ENCODE measurements at places on chromosomes 1 and 21.

GRCh38 chr1:228868731-228869024, 133.4 kb downstream of the RHOU start:
- DNase-seq: no peak

- no peak for DNase-seq
Measured at GRCh38 chr1:43522431-43522775, 8.3 kb upstream of the PTPRF start.

- DNase-seq: no peak
Measured at GRCh38 chr1:170176772-170177171, 31.0 kb downstream of the NTMT2 start.

DNA sequence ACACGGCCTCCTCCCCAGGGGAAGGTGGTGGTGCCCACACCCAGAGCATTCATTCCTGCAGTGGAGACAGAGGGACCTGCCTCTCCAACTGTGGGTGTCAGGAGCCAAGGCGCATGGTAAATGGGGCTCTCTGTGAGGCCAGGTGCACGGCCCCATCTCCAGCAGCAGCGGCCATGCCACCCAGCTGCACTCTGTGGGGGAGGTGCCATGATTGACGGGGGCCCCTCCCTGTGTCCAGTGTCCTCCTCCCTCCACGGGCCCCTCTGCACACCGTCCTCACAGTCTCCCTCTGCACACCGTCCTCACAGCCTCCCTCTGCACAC, 83.6 kb upstream of the COL6A1 start:
- DNase-seq: no peak

DNA sequence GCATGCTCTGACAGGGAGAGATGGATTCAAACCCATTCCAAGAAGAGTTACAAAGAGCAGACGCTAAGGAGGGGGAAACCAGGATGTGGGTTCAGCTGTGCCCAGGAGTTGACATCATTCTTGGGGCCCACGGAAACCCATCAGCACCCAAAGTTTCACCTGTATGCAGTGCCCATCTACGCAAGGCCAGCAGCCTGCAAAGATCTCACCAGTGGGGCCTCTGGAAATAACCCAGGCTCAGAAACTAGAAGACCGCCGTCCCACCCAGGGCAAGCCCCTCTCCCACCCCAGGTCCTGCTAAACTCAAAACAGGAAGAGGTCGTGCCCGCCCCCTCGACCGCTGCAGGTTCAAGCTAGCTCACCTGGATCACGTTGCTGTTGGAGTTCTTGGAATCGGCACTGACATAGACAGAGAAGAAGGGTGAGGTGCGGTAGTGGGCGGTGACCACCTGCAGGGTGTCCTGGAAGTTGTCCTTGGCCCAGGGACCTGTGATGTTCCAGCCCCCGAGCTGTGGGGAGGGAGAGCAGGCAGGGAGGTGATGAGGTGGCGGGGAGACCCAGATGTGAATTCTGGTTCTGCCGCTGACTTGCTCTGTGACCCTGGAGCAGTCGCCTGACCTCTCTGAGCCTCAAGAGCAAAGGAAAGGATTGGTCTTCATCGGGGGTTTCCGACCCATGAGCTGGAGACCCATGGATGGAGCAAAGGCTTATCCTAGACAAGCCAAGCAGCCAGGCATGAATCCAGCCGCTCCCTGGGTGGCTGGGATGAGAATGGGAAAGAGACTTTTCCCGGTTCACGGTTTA, 31.7 kb downstream of the ECE1 start:
- DNase-seq: no peak

GRCh38 chr1:207810606-207811295, 58.9 kb downstream of the CD46 start:
- no peak for DNase-seq

- no peak for DNase-seq
Measured at GRCh38 chr1:241343956-241344355, 13.0 kb downstream of the RGS7 start.

GRCh38 chr1:93723110-93723509, 41.5 kb upstream of the BCAR3 start:
- DNase-seq: no peak

- DNase-seq: no peak
Measured at GRCh38 chr21:42125571-42126544, 54.7 kb downstream of the UMODL1 start.

GRCh38 chr1:209657140-209657879, 5.1 kb upstream of the LAMB3 start:
- no peak for DNase-seq

DNA sequence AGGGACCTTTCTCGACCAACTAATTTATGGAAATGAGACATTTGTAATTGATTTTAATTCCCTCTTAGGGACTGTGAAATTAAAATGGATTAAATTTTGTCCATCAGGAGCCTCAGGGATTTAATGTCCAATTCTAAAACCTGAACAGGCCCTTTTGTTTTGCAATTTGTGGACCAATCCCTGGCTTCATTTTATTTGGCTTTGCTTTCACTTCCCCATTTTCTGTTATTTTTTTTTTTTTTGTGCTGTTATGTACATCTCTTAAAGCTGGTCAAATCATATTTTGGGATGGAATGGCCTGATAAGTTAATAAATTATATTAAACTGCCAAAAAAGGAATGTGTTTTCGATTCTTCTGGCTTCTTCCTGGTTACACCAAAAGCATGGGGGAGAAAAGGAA, 28.9 kb downstream of the ZSCAN20 start:
- DNase-seq: no peak

DNA sequence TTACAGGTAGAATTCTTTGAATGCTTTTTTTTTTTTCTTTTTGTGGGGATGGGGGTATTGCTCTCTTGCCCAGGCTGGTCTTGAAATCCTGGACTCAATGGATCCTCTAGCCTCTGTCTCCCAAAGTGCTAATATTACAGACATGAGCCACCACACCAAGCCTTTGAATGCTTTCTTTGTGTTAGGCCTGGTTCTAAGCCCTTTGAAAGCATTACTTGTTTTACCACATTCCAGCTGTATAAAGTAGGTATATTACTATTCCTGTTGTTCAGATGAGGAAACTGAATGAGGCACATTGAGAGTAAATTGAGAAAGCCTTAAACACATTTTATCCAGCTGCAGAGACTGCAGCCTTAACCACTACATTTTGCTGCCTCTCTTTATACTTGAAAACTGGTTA, 841.8 kb upstream of the ADGRL4 start:
- no peak for DNase-seq

- no peak for DNase-seq
Measured at GRCh38 chr1:237145379-237146135, 103.6 kb downstream of the RYR2 start.

DNA sequence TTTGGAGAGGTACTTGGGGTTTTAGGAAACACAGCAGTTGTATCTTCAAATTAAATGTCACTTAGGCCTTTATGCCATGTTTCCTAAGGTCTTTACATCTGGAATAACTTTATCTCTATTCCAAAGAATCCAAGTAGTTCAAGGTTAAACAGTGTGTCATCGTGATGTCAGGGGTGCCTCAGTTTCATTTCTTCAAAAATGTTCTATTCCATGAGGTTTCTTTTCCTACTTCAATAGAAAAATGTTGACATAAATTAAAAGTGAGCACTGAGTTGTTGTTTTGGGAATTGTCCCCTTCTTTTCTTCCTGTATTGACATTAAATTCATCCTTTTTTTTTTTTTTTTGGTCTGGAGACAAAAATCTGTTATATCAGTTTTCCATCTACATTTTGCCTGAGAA, 160.6 kb upstream of the C21orf91 start:
- no peak for DNase-seq

GRCh38 chr1:53562981-53563379, 103.8 kb downstream of the DMRTB1 start:
- DNase-seq: no peak

DNA sequence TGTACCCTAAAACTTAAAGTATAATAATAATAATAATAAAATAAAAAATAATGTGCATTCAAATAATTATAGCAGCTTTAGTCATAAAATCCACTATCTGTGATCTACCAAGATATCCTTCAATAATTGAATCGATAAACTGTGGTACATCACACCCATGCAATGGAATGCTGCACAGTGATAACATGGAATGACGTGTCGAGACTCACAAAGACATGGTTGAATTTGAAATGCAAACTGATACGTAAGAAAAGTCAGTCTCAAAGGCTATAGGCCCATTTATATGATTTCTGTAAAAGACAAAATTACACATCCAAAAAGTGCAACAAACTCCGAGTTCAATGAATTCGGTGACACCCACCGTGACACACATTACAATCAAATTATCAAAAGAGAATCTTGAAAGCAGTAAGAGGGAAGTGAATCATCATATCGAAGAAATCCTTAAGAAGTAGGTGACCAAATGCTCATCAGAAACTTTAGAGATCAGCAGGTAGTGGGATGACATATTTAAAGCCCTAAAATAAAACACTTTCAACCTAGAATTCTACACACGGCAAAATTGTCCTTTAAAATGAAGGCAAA, 5.2 kb upstream of the SPRR2E start:
- DNase-seq: no peak

- no peak for DNase-seq
Measured at GRCh38 chr1:7441143-7441841, 329.8 kb upstream of the VAMP3 start.

GRCh38 chr1:84947536-84948410, 49.1 kb downstream of the MCOLN2 start:
- DNase-seq: no peak

GRCh38 chr1:28175955-28176485, 470 bp downstream of the PTAFR start:
- DNase-seq: no peak

DNA sequence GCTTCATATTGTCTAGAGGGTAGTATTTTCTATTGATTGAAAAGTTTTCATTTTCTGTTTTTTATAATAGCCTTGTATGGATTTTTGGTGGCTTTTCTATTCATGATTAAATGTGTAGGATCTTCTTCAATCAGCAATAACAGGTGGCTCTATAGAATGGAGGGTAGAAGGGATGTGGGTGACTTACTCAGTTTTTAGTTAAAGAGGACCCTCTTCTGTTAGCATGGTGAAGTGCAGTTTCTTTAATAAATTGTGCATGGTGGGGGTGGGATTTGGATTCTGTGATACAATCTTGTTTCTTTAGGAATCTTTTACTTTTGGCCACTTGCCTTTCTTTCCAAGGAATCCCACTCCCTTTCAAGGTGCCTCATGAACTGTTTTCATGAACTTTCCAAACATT, 64.7 kb downstream of the SLC35A3 start:
- DNase-seq: no peak

DNA sequence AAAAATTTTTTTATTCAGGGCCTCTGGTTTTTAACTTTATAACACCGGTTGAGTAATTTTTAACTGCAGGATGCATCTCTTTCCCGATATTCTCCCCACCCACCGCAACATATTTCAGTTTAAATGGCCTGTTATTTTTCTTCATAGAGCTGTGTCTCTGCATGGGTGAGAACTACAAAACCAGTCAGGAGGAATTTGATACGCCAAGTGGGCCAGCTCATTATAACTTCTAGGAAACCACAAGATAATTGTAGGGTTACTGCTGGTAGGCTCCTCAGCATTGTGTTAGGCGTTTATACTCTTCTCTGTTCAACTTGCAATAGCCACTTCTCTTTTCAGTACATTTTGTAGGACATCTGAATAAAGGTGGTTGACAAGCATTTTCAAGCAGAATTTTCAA, 169.7 kb downstream of the PBX1 start:
- no peak for DNase-seq

DNA sequence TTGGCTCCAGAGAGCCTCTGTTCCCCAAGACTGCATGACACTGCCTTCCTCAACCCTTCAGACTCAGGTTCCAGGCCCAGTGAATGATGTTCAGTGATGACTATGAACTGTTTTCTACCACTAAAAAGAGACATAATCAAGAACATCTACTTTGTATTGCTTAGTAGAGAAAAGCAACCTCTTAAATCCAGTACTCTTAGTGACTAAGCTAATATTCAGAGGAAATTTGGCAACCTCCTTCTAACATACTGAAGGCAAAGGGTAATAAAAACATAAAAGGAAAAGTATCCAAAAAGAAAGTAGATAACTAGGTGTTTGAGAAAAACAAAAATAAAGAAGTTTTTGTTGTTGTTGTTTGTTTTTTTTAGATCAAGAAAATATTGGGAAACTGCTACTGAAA, 153.3 kb upstream of the RUNX1 start:
- DNase-seq: no peak

GRCh38 chr1:112581586-112582192, 37.3 kb downstream of the ST7L start:
- DNase-seq: no peak

DNA sequence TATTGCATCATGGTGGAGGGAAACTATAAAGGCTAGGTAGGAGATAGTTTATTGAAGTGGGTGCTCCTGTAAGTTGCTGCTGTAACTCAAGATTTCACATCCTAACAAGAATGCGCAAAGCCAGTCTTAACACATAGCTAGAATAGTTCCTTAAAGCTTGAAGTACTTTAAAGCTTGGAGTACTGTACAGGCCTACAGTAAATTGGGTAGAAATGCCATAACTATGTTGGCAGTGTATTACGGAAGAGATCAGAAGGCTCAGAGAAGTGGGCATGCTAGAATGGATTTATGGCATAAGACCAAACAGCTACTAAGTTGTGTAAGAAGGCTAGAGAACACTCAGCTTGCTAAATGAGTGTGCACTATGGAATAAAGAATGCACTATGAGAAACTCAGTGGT, 44.5 kb downstream of the DMRTA2 start:
- no peak for DNase-seq

GRCh38 chr1:156033011-156033410, 12.3 kb upstream of the SSR2 start:
- DNase-seq: no peak
